Esophagus squamous epithelium (tissue), 5 donors: ENCODE measurements at places on chromosomes 13 and 19.

DNA sequence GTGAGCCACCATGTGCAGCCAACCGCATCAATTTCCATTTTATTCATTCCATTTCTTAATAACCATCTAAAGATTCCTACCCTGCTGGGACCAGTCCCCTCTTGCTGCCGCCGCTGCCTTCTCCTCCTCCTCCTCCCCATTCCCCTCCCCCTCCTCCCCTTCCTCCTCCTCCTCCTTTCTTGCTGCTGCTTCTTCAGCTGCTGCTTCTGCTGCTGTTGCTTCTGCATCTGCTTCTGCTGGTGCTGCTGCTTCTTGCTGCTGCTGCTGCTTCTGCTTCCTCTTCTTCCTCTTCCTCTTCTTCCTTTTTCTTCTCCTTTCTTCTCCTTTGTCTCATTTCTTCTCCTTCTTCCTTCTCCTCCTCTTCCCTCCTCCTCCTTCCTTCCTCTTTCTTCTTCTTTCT is 20.0 kb upstream of the SPRYD7 start:
- no peak for DNase-seq

DNA sequence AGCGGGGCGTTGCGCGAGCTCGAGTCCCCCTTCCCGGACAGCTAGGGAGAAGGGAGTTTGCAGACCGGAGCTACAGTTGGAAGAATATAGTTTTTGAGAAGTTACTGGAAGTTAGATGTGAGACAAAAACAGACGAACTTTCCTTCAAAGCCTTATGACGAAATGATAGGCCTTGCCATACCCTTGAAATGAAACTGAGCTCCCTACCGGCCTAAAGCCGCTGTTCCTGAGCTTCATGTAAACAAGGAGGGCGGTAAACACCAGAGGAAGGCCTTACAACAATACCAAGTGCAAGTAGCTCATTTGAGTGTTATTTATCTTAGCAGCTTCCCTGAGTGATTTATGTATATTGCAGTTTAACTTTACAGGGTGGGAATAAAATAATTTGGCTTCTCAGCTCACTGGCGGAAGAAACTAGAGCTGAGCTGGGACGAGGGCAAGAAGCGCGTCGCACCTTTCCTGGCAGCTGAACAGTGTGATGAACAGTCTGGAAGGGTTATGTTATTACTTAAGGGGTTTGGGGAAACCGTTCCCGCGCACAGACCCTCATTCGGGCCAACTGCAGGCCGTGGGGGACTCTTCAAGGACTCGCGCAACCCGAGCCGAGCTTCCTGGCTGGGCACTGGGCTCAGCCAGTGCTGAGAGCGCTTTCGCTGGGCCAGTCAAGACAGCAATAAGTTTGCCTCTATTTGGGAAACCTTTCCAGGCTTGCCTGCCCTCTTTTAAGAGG is 111.2 kb downstream of the KCNRG start:
- no peak for DNase-seq

- DNase-seq = no peak
Observed at GRCh38 chr19:15291548-15292021, 40.8 kb downstream of the BRD4 start.

DNA sequence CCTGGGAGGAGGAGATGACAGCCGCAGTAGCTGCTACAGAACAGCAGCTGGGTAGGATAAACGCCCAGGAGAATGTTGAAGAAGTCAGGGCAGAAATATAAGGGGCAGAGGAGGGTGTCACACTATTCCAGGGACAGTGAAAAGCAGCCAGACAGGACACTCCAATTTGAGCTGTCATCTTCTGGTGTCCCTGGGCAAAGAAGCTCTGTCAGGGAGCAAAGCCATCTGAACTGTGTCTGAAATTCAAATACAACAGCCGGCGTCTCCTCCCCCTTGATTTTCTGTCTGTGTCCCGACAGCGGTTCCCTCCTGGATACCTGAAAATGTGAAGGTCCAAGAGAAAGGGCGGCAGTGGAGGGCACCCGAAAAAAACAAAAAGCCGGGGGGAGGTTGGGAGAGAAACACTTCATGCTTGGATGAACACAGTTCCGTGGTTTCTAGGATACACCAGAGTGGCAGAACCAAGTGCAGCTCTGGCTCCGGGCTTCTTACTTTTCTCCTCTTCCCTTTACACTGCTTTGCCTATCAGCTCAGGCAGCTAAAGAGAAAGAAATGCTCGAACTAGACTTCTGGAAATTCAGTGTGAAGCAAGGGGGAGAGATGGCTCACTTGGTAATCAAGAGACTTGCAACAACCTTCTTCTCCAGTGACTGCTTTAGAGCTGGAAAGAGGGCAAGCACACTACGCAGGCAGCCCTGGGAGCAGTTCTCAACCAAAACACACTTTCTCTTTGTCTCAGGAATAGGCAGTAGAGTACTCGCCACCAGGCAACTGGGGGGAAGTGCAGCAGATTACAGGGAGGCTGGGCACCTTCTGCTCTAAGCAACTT is 465.6 kb downstream of the ITGBL1 start:
- DNase-seq = no peak

GRCh38 chr13:46281779-46282178 is 70.1 kb downstream of the LRRC63 start:
- no peak for DNase-seq

GRCh38 chr19:8629996-8630683 is at the start of gene NFILZ:
NFILZ (plus strand) TSS chr19:8630633; CDS start chr19:8676766, 46,133 bp downstream.
- no peak for DNase-seq

DNA sequence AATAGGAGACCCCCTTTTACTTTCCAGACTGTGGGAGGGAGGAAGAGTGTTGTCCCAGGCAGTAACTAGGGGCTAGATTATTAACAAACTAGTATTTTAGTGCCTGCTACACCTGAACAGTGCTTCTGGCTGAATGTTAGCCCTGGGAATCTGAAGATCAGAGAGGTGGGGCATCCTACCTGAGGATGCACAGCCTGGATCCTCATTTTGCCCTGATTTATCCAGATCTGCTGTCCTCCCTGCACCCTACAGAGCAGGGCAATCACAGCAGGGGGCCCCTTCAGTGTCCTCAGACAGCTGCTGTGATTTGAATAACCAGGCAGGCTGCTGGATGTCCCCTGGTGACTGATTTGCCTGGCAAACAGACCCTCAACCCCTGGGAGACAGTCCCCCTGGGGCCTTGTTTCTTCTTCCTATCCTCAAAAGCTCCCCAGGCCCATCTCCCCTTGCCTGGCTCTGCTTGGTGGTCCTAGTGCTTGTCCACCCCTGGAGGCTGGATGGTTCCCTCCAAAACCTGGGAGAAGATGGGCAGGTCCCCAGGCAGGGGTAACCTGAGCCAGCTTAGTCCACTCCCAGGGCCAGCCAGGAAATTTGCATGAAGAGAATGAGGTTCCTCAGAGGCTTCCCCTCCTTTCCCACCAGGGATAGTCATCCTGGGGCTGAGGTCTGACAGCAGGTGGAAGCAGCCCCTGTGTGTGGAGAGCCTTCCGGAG is at the start of gene OVOL3:
Gene OVOL3, plus strand, starts transcription at position 657 of the 713 bp plus-strand sequence. CDS start 60 bp downstream, outside the sequence.
- no peak for DNase-seq

DNA sequence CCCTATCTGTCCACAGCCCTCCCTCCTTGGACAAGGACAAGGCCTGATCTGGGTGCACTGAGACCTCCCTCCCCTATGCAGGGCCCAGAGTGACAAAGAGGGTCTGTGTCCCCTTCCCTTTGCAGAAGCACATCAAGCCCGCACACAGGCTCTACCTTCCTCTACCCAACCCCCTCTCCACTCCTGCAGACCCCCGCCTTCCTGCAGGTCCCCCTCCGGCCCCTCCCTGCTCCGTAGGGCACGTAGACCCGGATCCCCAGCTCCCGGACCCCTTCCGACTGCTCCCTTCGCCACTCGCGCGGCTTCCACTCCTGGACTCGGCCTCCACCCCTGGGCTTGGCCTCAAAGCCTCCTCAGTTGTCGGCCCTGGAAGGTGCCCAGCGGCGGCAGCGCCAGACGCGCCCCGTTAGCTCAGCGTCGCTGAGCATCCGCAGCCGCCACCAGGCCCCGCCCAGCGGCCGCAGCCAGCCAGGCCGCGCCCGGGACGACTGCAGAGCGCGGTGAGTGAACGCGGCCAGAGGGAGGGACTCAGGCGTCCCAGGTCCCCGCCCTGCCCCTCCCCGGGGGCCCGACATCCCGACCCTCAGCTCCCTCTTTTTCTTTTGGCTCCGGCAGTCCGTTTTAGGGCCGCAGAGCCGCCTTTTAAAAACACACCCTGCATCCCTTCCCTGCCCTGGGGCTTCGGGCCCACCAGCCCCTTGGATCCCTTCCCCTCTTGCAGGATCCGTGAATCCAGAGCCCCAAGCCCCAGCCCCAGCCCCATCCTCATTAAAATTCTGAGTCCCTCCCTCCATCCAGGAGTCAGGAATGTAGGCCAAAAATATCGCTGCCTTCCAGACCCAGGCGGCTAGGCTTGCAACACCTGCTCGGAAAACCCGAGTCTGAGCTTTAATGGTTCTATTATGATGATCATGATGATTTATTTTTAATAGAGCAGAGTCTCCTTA is 1.5 kb upstream of the MYADM start:
- DNase-seq = no peak
